ENCODE measurements at places on chromosomes 3 and 15.

- DNase-seq, result no peak
These were observed 33.7 kb upstream of the SPTBN5 start for GRCh38 chr15:41927536-41927935.

GRCh38 chr15:86611417-86612040 lies 531.9 kb downstream of the AGBL1 start:
- DNase-seq, result no peak

DNA sequence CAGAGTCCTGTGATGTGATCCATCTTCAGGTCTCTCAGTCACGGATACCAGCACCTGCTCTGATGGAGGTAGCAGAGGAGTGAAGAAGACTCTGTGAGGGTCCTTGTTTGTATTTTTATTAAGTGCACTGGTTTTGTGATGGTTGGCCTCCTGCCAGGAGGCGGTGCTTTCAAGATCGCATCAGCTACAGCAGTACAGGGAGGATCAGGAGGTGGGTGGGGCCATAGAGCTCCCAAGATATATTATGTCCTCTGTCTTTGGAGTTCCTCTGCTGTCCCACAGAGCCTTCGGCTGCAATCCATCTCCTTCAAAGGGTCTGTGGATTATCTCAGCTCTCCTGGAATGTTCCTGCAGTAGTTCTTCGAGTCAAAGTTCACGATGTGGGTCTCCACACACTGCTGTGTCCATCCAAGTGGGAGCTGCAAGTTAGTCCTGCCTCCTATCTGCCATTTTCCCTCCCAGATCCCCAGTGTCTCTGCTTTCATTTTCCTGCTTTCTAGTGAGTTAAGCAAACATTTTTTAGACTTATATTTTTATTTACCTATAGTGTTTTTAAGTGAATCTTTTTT lies 54.7 kb downstream of the TM2D3 start:
- no peak for DNase-seq

DNA sequence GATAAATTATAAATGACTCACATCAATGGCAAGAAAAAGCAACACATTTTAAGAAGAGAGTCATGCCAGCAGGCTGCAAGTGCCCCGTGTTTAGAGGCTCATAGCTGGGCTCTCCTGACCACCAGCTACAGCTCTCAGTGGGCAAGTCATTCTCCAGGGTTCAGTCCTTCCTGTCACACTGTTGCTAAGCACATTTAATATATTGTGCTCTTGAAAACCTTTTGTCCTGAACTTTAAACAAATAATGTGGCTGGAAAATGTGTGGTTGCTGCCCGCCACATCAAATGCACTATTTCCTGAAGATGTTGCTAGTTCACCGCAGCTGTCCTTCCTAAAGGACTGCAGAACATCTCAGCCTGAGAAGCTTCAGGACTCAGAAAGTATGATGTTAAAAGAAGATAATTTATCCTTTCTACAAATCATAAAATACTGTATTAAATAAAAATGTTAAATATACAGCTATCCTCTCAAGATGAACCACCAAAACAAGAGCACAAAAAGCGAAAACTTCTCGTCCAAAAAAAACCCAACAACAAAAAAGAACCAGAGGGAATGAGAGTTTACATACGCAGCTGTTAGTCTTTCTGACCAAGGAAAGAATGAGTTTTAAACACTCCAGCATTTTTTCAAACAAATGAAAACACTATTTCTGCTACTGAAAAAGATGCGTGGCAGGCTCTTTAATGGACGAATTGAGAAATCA lies 951 bp downstream of the TARS3 start:
- DNase-seq, result peak; percentile 37

DNA sequence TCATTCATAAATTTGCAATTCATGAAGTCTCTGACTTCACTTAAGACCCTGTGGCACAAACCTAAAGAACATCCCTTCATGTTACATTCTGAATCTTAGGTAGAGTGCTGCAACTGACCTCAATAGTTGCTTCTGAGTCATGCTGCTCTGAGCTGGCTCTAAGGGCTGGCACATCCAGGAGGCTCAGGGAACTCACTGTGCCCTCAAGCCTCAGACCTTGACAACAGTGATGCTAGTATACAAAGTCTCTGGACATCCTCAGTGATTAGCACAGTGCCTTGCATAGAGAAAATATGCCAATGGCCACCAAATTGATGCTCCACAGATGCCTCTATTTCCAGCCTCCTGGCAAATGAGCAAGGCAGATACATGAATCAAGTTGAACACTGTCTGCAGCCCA lies 740.9 kb upstream of the LMCD1 start:
- no peak for DNase-seq

DNA sequence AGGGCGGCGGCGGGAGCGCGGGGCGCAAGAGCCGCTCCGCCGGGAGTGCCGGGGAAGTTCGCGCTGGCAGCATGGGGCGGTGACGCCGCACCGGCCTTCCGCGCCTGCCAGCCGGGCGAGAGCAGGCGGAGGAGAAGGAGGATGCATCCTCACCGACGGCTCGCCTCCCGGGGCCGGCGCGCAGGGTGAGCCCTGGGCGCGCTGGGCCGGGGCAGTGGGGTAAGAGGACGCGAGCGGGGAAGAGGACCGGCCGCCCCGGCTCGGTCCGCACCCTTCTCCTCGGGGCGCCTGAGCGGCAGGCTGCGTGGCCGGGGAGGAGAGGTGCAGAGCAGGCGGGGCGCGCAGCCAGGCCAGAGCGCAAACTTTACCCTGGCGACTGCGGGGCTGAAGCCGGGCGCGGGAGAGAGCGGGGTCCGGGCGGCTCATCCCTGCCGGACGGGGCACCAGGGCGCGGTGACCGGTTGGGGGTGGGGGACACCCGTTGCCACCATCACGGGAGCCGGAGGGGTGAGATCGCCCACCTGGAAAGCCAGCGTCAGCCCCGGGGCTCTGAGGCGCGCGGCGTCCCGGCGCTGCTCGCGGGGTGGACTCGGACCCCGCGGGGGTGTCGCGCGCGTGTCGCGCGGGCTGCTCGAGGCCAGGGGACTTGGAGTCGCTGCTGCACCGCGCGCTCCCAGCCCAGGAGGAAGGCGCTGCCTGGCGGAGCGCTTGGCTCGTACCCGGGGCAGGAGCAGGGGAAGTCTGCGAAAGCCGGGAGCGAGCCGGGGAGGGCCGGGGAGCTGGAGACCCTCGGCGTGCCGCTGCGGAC lies 542 bp downstream of the GABRA5 start:
- DNase-seq, result peak; percentile 70

DNA sequence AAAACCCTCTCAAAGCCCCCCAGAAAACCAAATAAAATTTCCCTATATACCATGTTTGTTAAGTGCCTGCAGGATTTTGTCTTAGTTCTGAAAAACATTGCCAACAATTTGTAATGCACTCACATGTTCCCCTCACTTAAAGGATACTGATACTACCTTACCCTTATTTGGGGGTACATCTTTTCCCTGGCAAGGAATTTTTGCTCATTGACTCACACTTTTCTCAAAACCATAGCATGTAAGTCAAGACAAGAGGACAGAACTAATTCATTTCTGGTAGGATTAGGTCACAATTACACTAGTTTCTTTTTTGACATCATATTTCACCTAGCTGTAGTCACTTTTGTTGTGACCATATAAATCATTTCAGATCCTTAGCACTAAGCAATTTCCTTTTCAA lies 222.2 kb downstream of the THRB start:
- no peak for DNase-seq

GRCh38 chr3:154113609-154114008 lies 7.6 kb upstream of the ARHGEF26 start:
- no peak for DNase-seq

GRCh38 chr3:170178651-170179050 lies 2.9 kb downstream of the PHC3 start:
- DNase-seq, result no peak

GRCh38 chr3:194273743-194274310 lies 77.3 kb downstream of the CPN2 start:
- no peak for DNase-seq
